Substantia nigra (tissue), 51 donors: ENCODE measurements at places on chromosomes 7 and 10.

- DNase-seq, result no peak
Observed at GRCh38 chr10:99927721-99928280, 81.9 kb downstream of the DNMBP start.

GRCh38 chr7:76424413-76425111 lies at the start of gene ZP3:
TSS of gene ZP3 (plus strand) at chr7:76424950. CDS start at chr7:76424965, 15 bp downstream.
- DNase-seq, result no peak

DNA sequence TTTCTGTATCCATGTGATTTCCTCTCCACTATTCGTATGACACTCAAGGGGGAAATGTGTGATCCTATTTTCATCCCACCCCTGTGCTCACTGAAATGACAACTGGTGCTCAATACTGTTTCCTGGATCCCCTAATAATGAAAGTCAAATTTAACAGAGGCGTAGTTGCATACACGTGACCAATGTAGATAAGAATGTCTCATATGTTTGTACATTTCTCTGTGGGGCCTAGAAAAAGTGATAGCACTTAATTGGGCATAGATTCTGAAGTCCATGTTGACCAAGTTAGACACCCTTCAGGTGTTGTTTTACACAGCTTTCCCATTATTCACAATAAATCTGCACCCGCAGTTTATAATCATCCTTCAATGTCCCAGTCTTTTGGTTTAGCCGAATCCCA lies 59.1 kb downstream of the JAZF1 start:
- no peak for DNase-seq

GRCh38 chr10:5274795-5275194 lies 78.2 kb downstream of the AKR1C4 start:
- no peak for DNase-seq

DNA sequence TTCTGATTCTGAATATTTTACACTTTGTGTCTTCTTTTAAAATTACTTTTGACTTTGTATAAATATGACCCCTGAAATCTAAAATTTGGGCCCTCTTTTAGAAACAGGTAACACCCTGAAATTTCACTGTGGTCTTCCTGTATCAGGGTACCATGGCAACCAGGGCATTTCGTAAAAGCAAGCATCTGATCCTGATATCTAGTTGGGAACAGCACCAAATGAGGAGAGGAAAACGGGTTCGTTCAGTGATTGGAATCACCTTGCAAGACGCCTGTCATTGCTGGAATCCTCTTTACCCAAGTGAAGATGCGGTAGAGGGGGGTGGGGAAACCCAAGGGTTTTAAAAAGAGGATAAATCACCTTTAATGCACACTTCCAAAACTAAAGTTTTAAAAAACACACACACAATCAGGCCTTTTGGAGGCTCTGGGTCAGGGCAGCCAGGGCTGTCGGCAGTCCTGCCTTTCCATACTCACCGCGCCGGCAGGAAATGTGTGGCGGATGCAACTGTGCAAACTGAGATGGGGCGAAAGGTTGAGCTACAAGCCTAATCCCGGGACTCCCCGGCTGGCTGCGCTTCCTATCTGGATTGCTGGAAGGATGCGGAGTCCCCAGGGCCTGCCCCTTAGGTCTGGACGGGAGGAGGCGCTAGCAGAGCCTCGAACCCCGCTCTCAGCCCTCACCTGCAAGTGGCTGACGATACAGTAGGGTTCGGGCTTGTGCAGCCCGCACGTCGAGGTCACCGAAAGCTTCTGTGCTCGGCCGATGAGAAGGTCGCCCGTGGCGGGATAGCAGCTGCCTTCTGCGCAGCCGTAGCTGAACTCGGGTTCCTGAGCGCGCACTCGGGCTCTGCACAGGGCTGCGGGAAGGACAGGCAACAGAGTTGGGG lies 1.8 kb downstream of the LAMB1 start:
- no peak for DNase-seq

- no peak for DNase-seq
Observed at GRCh38 chr7:91165846-91166230, 98.4 kb upstream of the FZD1 start.

- no peak for DNase-seq
Observed at GRCh38 chr10:44385696-44386441, 972 bp upstream of the CXCL12 start.

DNA sequence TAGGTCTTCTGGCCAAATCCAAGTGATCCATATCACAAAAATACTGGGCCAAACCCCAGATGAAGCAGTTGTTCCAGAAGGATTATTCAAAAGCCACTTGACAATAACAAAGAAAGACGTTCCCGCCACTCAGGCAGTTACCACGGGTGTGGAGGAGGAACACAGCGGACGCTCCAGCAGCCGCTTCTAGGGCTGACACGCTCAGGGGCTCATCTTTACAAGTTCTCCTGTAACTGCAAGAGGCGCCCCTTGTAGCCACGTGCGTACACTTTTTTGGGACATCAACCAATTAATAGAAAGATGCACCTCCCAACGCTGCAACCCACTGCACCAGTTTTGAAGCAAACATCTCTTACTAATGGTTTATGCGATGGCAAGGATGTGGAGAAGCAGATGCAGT lies 159.4 kb downstream of the GRID1 start:
- no peak for DNase-seq

GRCh38 chr7:41046221-41046761 lies 656.6 kb downstream of the INHBA start:
- no peak for DNase-seq

GRCh38 chr10:117782276-117782675 lies 239.7 kb downstream of the EMX2 start:
- no peak for DNase-seq

DNA sequence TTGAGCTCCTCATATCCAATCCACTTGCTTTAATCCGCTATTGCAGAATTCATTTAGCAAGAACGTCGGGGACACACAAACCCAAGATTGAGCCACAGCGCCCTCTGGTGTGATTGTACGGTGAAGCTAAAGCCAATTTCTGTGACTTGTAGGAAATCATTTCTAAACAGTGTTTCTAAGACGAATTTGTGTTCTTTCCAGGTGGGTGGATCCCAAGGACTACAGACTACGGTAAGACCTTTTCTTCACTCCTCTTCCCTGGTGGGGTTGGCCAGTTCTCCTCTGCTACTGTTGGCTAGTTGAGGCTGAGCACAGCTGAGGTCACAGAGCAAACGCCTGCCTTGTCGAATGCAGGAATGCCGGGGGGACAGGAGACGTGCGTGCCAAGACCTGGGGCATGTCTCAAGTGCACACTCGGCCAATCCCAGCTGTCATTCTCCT lies 5.2 kb downstream of the DMBT1 start:
- DNase-seq, result peak; percentile 64
